ENCODE measurements at places on chromosomes 4 and X. TPM values are rescaled to one million over a fixed set of nuclear protein-coding genes. Genes with fewer than 3 reads are reported as not detected.

Gene HSFX1
- total RNA-seq, result 0.51 TPM

Gene MAP3K15
- total RNA-seq, result 1.7 TPM

Gene IQSEC2
- 3.9 TPM for total RNA-seq

Gene ZNF185
- total RNA-seq, result 41.6 TPM

Gene IL21
- total RNA-seq, result not detected

Gene SLC10A6
- total RNA-seq, result not detected

Gene IGSF1
- total RNA-seq, result 0.29 TPM

Gene HTN1
- total RNA-seq, result not detected

Gene MAGEB10
- total RNA-seq, result not detected

Data from epithelial cell of proximal tubule (primary cell).